ENCODE measurements at places on chromosomes 11 and 22.
A peak's percentile ranks its signal among the peaks of the same experiment; 100 is the strongest.

DNA sequence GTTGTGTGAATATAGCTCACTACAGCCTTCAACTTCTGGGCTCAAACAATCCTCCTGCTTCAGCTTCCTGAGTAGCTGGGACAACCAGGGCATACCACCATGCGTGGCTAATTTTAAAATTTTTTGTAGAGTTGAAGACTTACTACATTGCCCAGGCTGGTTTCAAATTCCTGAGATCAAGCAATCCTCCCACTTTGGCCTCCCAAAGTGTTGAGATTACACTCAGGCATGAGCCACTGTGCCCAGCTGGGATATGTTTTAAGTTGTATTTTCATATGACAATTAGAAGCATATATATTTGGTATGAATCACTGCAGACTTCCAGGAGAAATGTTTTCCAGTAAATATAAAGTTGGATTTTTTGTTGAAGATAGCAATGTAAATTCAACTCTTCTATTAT, 15.4 kb downstream of the DDX10 start:
- DNase-seq = no peak

DNA sequence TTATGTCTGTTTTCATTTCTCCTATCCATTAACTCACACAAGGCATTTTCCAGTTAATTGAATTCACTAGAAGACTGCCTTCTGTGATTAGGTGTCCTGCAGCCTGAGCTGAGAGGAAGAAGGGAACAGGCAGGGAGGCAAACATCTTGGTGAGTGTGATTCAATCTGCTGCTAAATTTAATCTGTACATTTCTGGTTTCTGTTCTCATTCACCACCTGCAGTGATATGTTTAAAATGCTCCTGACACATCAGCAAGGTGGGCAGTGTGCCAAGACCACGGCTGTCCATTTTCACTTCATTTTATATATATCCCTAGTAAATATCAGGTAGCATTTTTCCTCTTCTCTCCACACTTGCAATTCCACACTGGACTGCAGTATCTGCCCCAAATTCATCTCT, 416.5 kb downstream of the TMEM135 start:
- DNase-seq = peak; percentile 17

GRCh38 chr11:46099963-46100316, 21.3 kb downstream of the PHF21A start:
- peak; percentile 41 for DNase-seq

DNA sequence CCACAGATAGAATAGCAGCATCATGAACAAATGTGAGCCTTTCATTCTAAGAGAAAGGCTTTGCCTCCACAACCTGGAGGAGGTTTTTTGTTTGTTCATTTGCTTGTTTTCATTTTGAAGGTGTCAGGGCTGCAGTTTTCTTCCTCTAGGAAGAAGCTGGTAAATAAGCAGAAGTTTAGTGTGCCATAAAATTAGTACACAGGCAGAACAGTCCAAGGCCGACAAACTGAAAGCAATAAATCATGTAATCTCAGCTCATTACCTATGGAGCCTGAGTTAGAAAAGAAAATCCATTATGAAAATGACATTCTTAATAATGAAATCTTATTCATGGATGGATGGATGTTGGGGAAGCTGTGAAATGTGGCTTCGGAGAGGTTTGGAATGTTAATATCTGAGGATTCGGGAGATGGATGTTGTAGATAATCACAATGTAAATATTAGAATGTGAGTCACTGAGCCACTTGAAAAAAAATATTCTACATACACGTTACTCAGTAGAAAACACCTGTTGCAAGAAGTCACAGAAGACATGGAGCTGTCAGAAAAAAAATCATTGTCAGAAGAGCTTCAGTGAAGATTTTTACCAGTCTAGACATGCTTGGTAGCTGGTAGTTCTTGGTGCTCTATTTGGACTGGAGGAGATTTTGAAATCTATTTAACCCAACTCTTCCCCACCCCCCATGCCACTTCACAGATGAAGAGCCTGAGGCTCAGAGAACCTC, 15.0 kb upstream of the ZDHHC13 start:
- DNase-seq = no peak

- DNase-seq = no peak
Observed at GRCh38 chr11:96295369-96295768, 47.6 kb downstream of the MAML2 start.

- peak; percentile 67 for DNase-seq
Observed at GRCh38 chr11:14380947-14381561, 22.1 kb upstream of the RRAS2 start.
